Memory B cell (primary cell): ENCODE measurements at places on chromosomes 4 and X.

- no peak for DNase-seq
These were observed 311.3 kb downstream of the GRID2 start for GRCh38 chr4:92615049-92615448.

DNA sequence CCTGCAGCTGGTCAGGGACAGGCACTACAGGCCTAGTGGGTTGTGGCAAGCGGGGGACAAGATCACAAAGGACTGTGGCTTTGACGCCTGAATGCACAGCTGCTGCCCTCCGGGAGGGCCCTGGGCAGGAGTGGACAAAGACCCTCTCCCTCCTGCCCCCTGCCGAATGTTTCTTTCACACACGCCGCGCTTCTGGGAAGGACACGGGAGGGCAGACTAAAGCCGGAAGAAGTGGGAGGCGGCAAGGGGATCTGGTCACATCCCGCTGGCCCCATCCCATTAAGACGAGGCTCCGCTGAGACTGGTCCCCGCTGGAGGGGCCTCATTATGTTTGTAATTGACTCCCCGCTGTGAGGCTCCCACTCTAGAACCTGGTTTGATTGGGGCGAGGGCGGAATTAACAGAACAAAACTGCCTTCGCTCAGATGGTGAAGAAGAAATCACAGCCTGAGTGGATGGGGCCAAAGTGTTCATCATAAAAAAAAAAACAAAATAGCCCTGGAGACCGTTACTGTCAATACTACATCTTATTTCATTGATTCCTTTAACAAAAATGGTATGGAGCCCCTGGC lies 37.8 kb upstream of the PSAPL1 start:
- DNase-seq = no peak

DNA sequence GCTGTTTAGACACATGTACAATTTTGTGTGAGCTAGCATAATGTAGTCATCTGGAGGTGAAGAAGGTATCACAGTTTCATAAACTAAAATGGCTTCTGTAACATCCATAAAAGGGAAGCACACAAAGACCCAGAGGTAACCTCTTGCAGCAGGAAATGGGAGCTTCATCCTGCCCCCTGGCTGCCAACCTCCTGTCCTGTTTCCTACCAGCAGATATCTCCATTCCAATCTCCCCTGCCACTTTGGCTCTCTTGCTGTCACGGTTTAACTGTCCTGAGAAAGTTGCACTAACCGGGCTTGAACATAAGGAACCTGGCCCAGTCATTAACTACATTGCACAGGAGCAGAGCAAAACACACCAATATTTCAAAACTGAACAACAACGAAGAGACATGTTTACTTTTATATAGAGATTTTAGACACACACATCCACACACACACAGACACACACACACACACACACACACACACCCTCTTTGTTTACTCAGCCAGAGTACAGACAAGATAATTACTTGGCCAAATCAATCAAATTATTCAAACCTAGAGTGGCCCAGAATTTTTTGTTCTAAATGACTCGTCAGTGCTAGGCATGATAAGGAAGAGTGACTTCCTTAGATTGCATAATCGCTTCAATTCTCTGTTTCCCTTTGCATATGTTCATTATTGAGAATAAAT lies 24.2 kb downstream of the MID2 start:
- no peak for DNase-seq

GRCh38 chr4:47737326-47737725 lies 100.5 kb downstream of the CORIN start:
- DNase-seq = no peak

GRCh38 chr4:30005995-30006394 lies 714.2 kb upstream of the PCDH7 start:
- DNase-seq = no peak

DNA sequence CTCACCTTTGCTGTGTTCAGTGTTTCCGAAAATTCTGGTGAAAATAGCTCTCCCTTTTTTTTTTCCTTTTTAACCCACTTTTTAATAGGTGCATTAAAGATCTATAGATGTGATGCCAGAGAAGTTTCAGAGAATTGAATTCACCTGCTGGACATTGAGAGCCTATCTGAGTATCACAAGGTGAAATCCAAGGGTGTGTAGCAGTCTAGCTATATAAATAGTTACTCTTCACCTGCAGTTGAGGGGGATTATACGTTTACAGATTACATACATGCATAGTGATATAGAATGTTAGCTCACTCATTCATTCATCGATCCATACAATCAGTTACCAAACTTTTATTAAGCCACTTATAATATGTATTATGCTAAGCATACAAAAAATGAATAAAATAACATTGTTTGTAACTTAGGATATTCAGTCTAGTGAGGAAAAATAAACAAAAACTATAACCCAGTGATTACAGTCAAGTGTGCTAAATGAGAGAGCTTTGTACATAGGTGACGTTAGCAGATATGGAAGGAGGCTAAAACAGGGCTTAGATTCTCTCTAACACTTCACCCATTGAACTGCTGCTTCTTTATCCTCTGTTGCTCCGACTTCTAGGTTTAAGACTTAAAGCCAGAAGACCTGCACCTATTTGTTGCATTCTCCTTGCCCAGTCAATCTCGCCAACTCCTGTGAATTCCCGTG lies 769.0 kb downstream of the STIM2 start:
- DNase-seq = no peak

DNA sequence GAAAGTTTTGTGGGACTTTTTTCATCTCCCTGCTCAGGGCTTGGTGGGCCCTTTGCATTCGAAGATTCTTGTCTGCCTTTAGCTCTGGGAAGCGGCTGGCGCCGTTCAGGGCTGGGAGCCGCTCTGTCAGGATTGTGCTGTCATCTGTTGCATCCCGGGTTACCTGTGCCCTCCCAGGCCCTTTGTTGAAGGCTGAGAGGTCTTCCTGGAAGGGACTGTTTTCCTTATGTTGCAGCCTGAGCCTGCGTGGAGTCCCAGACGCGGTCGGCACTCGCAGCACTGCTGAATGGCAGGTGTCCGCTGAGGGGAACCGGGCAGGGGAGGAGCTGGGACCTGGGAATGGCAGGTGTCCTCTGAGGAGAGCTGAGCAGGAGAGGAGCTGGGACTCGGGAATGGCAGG lies 15.9 kb downstream of the RGS12 start:
- DNase-seq = no peak

- DNase-seq = no peak
These were observed 72.1 kb upstream of the SPANXC start for GRCh38 chrX:141314441-141314840.

GRCh38 chrX:21745756-21746155 lies 12.2 kb downstream of the SMPX start:
- DNase-seq = peak; percentile 16

DNA sequence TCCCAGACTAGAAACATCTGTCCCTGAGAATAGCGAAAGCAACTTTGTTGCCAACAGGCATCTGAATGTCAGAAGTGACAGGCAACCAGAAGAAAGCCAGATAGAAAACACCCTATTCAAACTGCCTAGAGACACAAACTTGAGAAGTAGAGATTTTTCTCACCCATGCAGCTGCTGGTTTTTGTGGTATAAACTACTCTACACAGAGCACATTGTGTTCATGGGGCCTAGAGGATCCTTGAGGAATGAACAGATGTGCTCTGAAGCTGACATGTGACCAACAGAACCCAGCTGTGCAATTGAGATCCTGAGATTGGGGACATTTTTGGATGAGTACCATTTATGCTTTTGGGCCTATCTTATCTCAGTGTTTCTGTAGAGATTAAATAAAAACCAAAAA lies 63.6 kb upstream of the NRK start:
- DNase-seq = no peak

DNA sequence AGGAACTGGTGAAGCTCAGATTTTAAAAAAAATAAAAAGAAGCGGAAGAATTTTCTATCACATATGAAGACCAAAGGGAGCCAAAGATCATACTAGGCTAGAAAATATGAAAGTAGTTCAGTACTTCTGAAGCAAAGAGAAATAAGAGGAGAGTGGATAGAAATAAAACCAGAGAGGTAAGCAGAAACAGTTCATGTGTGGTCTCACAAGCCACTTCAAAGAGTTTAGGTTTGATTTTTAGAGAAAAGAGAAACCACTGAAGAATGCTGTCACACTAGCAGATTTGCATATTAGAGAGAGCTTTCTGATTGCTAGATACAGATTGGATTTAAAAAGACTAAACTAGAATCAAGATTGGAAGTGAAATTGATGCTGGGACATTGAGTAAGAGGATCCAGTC lies 51.7 kb downstream of the GABRA3 start:
- no peak for DNase-seq

GRCh38 chr4:158002173-158002572 lies 170.7 kb downstream of the GASK1B start:
- no peak for DNase-seq

DNA sequence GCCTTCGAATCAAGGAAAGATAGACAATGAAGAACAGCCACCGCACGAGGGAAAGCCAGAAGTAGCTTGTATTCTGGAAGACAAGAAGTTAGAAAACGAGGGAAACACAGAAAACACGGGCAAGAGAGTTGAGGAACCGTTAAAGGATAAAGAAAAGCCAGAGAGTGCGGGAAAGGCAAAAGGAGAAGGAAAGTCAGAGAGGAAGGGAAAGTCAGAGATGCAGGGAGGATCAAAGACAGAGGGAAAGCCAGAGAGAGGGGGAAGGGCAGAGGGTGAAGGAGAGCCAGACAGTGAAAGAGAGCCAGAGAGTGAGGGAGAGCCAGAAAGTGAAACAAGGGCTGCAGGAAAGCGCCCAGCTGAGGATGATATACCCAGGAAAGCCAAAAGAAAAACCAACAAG lies 1.4 kb downstream of the TCEAL2 start:
- DNase-seq = no peak

DNA sequence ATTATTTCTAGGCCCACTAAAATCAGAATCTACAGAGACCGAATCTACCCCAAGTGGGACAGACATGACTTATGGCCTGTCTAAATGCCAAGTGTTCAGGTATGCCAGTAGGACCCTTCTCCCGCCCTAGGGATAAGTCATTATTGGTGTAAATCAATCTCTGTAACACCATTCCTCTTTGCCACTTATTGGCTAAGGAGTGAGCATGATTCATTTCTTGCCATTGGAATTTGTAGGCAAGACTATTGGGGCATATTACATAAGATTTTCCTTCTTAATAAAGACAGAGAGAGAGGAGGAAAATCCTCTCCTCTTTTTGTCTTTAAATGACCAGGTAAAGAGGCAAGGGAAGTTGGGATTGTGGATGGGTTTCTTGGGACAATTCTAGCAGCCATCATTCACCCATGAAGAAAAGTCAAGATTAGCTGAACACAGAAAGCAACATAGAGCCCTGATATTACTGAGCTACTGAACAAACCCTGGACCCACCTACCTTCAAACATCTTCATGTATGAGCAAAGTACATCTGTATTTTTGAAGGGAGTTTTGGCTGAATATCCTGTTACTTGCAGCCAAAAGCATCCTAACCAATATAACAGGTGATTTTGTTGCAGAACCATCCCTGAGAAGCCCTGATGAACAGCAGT lies 2.6 kb downstream of the SLC9B2 start:
- DNase-seq = no peak

DNA sequence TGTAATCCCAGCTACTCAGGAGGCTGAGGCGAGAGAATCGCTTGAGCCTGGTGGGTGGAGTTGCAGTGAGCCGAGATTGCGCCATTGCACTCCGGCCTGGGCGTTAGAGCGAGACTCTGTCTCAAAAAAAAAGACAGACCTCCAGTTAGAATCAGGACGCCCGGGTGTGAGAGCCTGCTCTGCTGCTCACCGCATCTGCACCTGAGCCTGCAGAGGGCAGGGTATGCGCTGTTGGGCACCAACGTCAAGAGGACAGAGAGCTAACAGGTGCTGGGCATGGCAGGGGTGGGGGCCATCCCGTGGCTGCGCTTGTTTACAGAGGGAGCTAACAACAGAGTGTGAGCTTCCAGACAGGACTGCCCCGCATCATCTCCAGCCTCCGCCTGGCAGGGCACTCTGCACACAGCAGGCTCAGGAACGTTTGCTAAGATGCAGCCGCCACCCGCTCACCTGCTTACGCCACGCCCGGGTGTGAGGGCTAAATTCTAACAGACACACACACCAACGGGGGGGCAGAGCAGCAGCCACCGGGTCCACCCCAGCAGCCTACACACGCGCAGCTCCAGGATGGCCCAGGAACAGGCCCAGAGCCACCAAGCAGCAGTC lies 50.0 kb upstream of the CPLX1 start:
- DNase-seq = no peak

GRCh38 chr4:121881158-121881557 lies 10.9 kb upstream of the BBS7 start:
- no peak for DNase-seq

DNA sequence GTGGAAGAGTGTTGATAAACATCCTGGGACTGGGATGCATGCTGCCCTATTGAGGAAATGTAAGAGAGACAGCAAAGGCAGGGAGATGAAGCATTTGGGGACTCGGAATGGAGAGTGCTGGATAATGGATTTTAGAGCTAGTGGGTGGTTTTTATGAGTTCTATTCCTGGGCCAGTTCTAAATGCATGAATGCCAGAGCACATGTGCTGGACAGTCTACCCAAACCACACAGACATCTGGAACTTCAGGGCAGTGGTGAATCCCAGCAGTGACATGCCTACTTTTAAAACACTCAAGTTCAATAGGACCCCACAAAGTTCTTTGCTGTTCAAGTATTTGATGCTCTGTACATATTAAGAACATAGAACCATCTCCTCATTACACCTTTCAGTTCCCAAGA lies 133.9 kb downstream of the CBR4 start:
- no peak for DNase-seq

GRCh38 chr4:76380561-76380960 lies 40.4 kb downstream of the CCDC158 start:
- no peak for DNase-seq

DNA sequence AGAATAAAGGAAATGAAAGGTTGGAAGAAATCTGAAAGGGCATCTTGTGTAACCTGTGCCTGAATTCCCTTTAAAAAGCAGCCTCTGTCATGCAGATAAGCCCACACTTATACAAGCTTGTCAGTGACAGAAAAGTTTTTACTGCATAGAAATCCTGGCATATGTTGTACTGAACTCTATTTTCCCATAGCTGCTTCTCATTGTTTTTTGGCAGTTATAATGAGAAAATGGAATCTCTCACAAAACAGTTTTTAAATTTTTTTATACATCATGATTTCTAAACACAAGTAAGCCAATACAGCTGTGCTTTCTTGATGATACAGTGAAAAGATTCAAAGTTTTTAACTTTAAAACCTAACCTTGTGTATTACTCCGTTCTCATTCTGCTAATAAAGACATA lies 511.4 kb upstream of the ARX start:
- no peak for DNase-seq

DNA sequence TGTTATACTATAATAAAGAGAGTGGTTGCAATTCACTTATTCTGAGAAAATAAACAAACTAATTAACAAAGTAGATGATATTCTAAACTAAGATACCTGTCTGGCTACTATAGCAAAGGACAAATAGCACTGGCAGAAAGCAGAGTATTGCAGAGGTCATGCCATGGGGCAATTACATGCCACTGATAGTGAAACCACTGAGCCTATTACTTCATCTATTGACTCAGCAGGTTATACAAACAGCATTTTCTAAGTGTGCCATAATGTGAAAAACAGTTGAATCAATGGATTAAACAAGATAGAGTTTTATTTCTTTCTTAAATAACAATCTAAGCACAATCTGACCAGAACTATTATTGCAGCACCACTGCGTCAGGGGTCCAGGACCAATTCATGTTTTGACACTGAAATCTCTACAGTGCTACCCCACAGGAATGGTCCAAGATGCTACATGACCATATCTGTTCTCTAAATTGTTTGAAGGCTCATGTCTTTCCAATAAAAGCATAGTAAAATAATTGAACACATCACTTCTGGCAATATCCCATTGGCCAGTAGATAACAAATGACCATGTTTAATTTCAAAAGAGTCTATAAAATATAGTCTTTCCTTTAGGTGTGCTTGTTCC lies 389.5 kb upstream of the GRID2 start:
- no peak for DNase-seq

GRCh38 chr4:44256414-44256813 lies 192.2 kb downstream of the KCTD8 start:
- no peak for DNase-seq
